ENCODE measurements at places on chromosomes 16 and 17.
A peak's percentile ranks its signal among the peaks of the same experiment; 100 is the strongest.

GRCh38 chr17:19497624-19498023, 36.0 kb upstream of the SLC47A1 start:
- DNase-seq, result no peak

GRCh38 chr16:31138621-31139578, 3.4 kb upstream of the PRSS8 start:
- no peak for DNase-seq

DNA sequence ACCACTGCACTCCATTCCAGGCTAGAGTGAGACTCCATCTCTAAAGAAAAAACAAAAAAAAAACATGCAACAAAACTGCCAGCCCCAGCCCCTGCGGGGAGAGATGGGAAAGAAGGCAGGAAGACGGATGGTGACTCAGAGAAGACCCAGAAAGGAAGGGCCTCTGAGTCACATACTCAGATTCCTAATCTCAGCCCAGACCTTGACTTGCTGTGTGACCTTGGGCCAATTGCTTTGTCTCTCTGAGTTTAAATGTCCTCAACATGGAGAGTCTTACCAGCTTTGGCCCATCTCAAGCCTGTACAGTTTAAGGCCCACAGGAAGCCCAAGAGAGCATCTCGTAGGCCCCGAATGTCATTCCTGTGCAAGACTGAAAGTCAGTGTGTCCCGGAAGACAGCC, 86.5 kb upstream of the LHX1 start:
- no peak for DNase-seq

DNA sequence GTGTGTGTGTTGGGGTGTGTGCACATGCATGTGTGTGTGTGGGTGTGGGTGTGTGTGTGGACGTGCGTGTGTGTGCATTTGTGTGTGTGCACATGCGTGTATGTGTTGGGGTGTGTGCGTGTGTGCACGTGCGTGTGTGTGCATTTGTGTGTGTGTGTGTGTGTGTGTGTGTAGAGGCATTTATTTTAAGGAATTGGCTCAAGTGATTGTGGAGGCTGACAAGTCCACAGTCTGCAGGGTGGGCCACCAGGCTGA, 37.9 kb upstream of the JPH3 start:
- DNase-seq, result no peak

- no peak for DNase-seq
Measured at GRCh38 chr16:47142821-47143676, 696 bp downstream of the NETO2 start.

DNA sequence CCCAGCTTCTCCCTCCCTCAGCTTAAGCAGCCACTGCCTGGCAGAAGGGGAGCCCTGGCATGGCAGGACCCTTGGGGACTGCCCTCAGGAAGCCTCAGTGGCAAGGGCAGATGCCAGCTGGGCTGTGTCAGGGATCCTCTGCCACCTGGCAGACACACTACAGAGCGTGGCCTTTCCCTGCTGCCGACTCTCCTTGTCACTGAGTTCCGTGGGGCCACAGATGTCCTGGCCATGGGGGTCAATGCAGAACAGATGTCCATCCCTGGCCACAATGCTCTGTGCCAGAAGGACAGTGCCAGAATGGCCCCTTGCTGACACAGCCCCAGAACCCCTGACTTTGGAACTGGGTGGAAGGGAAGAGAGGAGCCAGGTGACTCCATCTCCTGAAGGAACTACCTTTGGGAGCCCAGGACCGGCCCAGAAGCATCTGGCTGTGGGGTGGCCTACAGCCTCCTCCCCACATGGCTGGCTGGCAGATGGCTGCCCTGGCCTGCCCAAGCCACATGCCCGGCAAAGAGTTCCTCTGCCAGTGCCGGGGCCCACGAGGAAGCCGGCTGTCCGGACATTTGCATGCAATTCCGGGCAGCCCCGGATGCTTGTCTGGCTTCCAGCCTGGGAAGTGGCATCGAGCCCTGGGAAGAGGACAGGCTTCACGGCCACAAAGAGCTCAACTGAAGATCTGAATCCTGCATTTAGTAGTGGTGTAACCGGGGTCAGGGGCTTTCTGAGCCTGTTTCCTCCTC, 24.1 kb downstream of the NPTX1 start:
- no peak for DNase-seq

DNA sequence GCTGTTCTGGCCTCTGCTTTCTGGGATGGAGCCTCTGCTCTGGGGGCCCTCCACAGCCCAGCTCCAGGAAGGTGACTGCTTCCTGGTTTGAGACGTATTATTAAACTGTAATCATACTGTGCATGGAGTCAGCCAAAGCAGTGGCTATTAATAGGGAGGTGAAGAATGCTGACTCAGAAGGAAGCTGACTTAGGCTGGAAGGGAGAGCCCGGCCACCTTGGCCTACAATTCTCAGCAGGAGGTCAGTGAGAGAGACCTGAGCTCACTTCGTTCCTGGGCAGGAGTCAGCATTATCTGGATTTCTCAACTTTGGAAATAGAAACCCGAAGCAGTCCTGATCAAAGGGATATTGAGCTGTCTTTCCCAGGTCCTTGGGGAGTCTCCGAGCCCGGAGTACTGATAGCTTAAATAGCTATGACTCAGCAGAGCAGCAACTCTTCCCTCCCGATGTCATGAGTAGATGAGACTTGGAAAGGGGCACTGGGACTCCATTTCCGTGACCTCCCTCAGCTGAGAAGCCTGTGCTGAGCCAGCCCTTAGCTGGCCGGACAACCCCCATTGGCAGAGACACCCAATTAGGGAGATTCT, 91.8 kb downstream of the YPEL2 start:
- DNase-seq, result no peak

DNA sequence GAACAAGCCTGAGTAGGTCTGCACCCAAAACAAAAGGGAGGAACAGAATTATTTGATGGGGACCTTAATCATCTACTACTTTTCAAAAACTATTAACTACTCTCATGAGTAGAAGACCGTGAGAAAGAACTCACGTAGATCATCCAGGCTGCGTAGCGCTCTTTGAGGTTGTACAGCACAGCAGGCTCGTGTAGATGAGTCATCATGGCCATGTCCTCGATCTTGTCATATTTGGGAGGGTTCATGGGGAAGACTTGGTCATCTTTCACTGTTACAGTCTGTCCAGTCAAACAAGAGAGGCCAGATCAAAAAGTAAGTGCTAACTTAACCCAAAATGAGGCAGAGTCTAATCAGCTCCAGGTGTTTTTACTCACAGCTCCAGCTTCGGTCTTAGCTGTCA, 2.3 kb downstream of the MYH1 start:
- no peak for DNase-seq

DNA sequence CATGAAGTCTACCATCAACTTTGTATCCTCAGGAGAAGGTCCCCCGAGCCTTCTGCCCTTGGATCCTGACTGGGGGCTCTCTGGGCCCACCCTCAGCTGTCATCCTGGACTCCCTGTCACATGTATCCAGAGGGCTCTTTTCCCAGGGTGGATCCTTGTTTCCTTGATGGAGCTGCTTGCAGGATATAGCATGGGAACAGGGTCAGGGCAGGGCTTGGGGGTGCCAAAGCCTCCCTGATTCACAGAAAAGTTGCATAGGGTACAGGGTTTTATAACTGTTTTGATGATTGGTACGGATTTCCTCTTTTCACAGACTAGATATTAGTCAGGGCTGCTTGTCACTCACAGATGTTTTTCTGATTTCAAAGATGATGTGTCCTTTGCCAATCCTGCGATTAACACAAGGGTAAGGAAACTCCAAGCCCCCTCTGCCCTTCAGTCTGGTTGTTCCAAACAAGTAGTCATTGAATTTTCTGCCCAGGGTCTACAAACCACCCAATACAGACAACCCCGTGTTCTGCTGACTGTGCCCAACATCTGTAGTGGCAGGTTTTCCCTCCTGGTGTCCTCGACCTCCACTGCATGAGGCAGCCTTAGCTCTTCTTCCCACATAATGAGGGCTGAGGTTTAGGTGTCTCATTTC, 20.6 kb upstream of the SLC35G3 start:
- no peak for DNase-seq

DNA sequence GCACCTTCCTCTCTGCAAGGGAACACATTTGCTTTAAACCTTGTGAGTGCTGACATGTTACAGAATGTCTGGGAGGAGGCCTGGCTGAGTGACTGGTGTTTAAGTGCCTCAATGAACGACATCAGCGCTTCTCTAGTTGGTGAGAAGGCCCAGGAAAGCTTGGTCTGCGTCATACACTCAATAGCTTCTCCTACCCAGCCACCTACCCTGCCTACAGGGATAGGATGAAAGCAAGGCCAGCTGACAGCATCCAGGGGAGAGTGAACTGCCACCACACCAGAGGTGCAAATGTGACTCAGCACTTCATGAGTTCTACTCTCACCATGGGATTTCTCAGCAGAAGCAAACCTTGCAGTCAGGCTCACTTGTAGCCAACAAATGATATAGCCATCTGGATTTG, 31.7 kb upstream of the CFAP20 start:
- no peak for DNase-seq

GRCh38 chr17:78040440-78041385, 82.2 kb downstream of the TNRC6C start:
- no peak for DNase-seq

DNA sequence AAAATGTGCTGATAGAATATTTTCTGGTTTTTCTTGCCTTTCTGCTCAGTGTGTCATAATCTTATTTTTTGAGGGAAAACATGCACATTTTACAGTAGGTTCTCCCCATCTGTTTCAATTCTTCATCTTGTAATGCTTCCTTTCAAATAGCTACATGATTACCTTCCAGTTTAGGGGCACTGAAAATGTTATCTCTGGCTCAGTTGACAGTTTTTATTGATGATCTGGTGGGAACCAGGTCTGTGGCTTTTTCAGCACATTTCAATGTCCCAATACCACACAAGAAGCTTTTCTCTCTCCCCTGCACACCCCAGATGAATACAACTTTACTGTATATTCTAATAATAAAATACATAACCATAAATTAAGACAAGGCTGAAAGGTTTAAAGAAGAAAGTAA, 36.5 kb downstream of the FTO start:
- DNase-seq, result no peak

GRCh38 chr17:50507871-50508572, at the start of gene MYCBPAP:
TSS of gene MYCBPAP (plus strand) at chr17:50508439. CDS start at chr17:50508675, 236 bp downstream.
- DNase-seq, result peak; percentile 9

- no peak for DNase-seq
Measured at GRCh38 chr17:61605692-61606091, 14.7 kb upstream of the NACA2 start.

- DNase-seq, result no peak
Measured at GRCh38 chr17:81646869-81647600, 9.3 kb downstream of the PDE6G start.

GRCh38 chr17:67105213-67105612, 60.9 kb downstream of the CACNG1 start:
- no peak for DNase-seq

DNA sequence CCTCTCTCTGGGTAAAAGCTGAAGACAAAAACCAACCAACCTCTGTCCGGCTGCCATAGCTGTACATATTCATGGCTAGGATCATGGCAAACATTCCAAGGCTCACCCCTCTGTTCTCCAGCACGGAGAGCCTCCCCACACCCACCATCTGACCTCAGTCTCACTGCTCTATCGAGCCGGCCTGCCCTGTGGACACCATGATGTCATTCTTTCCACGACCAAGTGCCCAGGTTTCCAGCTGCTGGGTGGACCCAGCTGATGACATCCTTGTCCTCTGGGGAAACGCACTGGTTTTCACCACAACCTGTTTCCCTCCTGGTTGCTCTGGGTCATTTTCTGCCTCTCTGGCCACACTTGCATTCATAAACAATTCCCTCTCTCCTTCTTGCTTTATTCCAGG, 67.7 kb downstream of the NDEL1 start:
- DNase-seq, result no peak

DNA sequence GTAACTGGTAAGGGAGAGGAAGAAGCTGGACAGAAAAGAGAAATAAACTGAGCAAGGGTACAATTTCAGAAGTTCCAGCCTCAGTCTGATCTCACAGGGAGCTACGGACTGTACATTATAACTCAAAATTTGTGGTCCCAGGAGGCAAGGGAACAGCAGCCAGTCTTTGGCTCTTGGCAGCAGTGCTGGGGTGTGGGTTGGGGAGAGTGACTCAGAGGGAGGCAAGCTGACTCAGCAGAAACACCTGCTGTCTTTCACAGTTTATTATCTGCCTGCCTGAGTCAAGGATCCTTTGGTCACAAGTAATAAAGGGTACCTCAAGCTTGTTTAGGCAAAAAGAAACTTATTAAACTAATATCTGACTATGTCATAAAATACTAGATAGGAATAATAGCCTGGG, 73.5 kb upstream of the KIF2B start:
- DNase-seq, result no peak

DNA sequence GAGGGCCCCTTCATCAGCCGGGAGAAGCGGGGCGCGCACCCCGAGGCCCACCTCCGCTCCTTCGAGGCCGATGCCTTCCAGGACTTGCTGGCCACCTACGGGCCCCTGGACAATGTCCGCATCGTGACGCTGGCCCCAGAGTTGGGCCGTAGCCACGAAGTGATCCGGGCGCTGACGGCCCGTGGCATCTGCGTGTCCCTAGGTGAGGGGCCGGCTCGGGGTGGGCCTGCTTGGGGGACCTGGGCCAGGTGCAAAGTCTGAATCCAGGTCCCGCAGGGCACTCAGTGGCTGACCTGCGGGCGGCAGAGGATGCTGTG, 3.5 kb downstream of the CEMP1 start:
- no peak for DNase-seq

- DNase-seq, result no peak
Measured at GRCh38 chr16:14438256-14438655, 191.8 kb downstream of the PARN start.

DNA sequence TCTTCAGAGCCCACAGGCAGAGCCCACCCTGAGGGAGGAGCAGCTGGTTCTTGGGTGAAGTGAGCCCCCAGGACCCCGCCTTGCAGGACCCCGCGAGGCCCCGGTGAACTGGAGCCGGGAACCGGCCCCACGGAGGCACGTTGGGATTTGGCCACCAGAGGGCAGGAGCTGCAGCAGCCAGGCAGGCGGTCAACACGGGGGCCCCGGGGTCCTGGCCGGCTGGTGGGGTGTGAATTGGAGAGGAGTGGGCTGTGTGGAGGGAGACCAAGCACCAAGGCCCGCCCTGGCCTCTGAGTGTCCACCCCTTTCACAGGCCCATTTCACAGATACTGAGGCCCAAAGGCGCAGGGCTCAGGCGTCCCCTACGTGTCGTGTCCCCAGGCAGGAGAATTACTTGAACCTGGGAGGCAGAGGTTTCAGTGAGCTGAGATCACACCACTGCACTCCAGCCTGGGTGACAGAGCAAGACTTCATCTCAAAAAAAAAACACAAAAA, 2.2 kb downstream of the DPEP1 start:
- no peak for DNase-seq

DNA sequence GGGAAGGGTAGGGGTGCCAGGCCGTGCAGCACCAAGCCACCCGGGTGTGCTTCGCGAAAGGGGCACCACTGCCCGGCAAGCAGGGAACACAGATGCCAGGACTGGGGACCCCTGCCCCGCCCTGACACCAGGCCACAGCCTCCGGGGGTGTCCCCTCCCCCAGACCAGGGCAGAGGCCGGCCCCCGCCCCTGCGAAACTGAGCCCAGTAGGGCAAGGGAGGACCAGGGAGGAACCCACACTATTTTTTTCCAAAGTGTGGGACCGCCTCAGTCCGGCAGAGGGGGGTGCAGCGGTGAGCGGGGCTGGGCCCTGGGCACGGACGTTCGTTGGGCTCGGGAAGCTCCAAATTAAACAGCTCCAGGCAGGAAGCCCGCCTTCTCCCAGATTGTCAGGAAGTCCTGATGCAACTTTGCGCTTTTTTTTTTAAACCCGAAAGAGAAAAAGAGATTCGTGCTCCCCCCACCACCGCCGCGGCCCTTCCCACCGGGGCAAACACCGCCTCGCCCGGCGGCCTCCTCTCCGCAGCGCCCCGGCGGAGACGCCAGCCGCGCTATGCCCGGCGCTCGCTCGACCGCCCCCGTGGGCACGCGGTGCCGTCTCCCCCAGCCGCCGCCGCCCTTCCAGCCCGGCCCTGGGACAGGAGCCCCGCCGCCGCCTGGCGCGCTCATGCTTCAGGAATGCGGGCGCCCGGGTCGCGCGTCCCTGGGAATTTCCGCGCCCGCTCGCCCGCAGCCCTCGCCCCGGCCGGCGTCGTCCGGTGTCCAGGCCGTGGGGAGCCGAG, 755 bp downstream of the PIEZO1 start:
- no peak for DNase-seq
